Activated T-cell treated with anti-CD3 and anti-CD28 coated beads, Interleukin-2, amount 50 U/mL, for 4 hours (primary cell): ENCODE measurements at places on chromosomes 3 and 15.

- DNase-seq: no peak
Measured at GRCh38 chr3:151480492-151480891, 19.6 kb upstream of the IGSF10 start.

- DNase-seq: no peak
Measured at GRCh38 chr15:99911816-99912215, 178.6 kb upstream of the LYSMD4 start.

DNA sequence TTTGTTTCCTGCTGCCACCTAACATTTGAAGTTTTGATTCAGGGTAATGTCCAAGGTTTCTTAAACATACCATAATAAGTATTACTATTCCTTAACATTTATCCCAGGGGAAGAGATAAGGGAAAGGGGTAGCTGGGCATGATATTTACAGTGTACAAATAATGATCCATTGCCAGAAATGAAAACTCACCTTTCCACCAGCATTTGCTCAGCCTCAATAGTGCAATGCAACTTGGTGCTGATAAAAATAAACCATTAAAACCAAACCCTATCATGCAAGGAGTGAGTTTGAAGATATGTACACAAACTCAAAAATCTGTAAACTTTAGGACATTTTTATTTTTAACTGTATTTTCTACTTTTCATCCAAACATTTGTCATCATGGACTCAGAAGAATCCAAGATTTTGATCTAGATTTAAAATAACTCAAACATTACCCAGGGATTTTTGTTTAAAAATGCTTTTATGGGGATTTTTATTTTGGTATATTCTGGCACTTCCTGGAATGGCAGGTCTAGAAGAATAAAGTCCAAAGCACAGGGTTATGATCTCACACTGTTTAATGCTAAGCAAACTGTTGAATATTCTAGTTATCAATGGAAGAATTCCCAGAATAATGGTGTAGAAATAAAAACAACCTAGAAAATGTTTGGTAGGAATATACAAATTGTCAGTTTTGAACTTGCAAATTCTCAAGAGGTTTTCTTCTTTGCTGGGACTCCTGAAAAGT is 32.5 kb upstream of the SLC2A2 start:
- DNase-seq: no peak

GRCh38 chr3:12583280-12583679 is 26.4 kb downstream of the MKRN2 start:
- no peak for DNase-seq

DNA sequence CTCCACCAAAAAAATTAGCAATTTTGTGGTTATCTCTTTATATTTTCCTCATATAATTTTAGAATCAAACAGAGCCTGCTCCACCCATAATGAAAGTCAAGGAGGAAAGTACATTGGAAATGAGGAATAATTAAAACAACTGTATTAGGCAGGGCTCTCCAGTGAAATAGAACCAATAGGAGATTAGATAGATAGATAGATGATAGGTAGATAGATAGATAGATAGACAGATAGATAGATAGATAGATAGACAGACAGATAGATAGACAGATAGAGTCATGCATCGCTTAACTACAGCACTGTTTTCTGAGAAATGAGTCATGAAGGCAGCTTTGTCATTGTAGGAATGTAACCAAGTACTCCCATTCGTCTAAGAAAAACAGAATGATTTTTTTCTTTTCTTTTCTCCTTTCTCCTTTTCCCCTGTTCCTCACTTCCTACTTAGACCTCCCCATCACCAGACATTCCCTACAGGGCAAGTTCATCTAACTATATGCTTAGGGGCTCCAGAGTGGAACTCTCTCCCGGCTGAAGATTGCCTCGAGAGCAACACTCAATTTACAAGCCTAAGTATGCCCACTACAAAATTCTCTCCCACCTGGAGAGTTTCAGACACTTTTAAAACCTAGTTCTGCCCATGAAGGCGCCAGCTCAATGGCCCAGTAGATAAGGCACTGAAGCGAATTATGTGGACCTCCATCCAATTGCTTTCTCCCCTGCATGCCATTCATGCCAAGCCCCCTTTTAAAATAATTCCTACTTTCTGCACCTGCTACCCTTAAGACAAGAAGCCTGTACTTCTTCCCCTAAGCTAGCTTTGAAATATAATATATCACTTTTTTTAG is 53.3 kb upstream of the LIPC start:
- DNase-seq: no peak

DNA sequence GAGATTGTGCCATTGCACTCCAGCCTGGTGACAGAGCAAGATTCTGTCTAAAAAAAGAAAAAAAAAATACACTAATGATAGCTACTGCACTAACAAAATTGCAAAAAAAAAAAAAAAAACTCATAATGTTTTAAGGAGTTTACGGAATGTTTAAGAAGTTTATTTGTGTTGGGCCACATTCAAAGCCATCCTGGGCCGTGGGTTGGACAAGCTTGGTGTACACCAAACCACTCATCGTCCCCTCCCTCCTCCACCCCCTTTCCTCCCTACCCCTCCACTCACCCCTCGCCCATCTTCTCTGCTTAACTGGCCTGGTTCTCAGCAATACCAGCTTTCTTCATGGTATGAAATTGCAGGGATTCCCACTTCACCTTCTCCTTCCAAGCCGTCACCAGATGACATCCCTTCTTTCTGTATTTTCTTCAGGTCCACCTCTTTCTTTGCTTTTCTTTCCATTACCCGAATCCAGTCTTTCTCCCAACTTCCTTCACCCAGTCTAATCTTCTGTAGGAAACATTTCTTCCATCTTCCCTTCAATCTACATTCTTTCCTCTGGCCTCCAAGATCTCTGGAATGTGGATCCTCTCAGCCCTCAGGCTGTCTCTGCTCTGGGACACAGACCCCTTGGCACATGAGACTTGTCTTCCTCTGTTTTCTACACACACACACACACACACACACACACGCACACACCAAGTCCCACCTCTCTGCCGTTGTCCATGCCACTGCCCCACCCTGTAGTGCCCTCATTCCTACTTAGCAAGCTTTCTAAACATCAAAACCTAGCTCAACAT is 3.5 kb upstream of the MESP1 start:
- DNase-seq: no peak

GRCh38 chr3:41907330-41908073 is 54.4 kb downstream of the ULK4 start:
- DNase-seq: no peak
